Cerebellum (tissue), 4 donors: ENCODE measurements at places on chromosomes 4 and X. TPM values are rescaled to one million over a fixed set of nuclear protein-coding genes. Genes with fewer than 3 reads are reported as not detected.

- no peak for DNase-seq
Observed at GRCh38 chr4:10197952-10198351, 81.4 kb upstream of the WDR1 start.

- no peak for DNase-seq
Observed at GRCh38 chrX:72180539-72180938, 1.0 kb upstream of the PIN4 start.

DNA sequence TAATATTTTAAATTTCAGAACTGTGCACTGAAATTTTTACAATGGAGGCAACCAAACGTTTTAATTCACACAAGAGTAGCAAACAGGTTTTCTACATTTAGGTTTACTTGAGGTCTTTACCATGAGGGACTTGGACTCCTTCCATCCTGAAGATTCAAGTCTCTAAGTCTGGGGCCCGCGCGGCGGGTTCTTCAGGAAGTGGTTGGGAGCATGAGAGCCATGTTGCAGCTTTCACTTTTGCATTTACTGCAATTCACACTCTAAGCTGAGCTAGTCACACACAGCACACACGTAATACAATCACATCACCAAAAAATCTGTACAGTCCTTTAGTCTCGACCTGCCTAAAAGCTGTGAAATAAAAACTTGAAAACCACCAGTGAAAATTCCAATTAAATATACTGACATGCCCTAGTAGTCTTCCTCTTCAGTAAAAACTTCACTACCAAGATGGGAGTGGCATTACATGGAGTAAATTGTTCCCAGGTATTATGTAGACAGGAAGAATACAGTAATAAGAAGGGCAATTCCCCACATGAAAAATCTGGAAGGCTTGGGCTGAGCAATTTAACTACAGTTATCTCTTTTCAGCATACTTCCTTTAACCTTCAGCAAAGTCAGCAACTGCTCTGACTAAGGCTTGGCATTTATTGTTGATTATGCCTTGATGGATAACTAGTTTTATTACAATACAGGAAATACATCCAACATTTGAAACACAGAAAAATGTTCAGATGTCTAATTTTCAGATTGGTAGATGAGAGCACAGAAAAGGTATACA, 571.1 kb upstream of the DIPK2B start:
- no peak for DNase-seq

- peak; percentile 27 for DNase-seq
Observed at GRCh38 chr4:86033171-86033570, 326.7 kb downstream of the MAPK10 start.

DNA sequence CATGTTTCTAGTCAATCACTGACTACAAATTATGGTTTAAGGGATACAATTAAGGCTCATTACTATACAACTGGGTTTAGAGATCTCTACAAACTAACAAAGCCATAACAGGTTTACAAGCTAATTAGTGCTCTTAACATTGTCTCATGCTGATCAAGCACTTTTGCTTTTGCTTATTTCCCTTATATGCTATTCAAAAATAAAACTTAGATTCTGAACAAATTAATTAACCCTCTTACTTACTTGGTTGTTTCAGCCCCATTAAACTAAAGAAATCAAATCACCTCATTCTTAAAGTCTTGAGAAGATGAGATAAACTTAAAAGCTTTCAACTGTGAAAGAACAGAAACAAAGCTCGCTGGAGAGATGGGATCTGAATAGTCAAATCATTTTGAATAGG, 2024.5 kb upstream of the ADGRL3 start:
- DNase-seq = no peak

The LUZP4 gene
- total RNA-seq = not detected
